ENCODE measurements at places on chromosomes 6 and 20.

GRCh38 chr6:157116426-157116825 is 206.9 kb downstream of the TMEM242 start:
- no peak for DNase-seq

DNA sequence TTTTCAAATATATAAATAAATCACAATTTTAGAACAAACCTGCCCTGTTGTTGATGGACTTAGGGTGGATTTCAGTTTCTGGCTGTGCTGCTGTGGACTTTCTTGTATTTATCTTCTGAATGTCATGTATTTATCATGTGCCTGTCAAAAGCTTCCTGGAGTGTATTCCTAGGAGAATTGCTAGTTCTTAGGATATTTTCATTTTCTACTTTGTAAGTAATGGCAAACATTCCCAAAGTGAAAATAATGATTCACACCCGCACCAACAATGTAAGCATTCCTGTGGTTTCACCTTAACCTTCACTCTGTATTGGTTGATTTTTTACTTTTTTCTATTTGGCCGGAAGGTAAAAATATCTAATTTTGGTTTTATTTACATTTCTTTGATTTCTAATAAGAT is 387.8 kb downstream of the SMOC2 start:
- no peak for DNase-seq

DNA sequence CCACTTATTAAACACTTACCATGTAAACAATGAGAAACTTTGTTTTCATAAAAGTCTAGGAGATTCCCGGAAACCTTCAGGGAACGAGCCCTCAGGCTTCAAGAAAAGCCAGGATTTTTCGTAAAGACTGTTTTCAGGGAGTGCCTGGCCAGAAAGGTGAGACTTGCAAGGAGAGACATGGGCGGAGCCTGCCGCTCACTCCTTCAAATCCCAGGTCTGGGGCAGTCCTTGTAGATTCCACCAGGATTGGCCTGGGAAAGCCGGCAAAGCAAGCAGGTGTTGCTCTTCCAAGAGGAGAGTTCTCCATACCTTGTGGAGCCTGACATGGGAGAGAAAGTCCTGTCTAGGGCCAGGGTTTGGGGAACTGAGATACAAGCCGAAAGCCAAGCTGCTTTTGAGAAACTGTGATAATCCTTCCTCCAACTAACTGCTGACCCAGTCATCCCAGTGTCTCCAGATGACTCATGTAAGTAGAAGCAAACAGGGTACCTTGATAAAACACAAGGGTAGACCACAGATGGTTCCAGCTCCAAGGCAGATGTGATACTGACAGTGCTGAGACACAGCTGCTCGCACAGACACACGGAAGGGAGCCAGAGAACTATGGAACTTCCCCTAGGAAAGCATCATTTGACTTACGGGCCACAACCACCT is 69.4 kb upstream of the NAA20 start:
- no peak for DNase-seq

DNA sequence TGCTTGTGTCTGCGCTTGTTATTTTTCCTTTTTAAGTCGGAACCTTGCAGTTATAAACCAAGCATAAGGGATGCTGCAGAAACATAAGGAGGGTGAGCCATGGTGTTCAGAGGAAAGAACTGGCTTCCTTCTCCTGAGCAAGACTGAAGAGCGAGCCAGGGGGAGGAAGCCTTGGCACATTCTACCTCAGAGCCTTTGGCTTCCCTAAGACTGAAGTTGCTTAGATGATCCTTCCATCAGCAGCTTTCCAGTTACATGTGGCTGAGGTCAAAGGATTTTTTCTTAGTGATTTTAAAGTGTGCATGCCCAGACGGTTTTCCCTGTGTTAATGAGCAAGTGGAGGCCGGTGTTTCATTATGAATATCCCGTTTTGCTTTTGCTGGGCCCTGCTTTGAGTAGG is 363.8 kb downstream of the DOK5 start:
- DNase-seq = no peak

- no peak for DNase-seq
These were observed 737.7 kb downstream of the FRK start for GRCh38 chr6:115323001-115323400.

DNA sequence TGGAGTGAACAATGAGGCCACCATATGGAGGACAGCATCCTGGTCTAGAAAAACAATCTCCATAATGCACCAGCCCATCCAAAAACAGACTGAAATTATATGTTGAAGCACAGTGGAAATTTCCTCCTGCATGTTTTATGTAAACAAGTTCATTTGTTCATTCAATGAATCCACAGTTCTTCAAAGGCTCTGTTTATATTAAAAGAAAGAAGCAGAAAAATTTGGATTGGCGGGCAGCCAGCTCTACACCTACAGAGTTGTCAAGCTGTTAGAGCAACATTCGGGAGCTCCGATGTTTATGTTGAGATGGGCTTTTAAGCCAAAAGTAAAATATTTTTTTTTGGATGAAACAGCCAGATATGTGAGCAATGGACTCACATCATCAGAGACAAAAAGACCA is 395.3 kb upstream of the SULF2 start:
- DNase-seq = no peak

DNA sequence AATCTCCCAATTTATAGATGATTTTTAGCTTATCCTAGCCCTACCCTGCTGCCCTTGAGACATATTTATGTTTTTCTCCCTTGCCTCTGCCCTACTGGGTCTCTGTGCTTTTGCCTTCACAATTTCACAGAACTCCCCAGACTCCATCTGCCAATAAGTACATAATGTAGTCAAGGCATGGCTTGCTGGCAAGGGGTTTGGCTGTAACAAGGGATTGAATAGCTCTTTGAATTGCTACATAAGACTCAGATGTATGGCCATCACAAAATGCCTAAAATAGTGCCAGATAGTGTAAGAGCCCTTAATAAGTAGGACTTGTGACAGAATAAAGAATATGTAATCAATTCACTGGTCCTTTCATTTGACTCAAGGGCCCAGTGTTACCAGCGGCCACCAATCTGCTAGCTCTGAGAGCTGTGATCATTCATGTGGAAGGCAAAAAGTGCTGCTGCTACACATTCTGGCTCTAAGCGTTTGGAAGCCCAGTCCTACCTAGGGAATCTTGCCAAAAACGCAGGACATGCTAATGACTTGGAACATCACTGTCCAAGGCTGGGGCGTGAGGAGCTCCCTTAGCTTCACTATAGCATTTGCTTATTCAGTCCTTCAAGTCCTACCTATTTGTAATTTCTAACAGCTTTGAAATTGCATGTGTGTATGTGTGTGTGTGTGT is 20.5 kb downstream of the CLVS2 start:
- DNase-seq = no peak

- no peak for DNase-seq
These were observed 62.0 kb upstream of the GATA5 start for GRCh38 chr20:62537649-62538292.

- no peak for DNase-seq
These were observed 96.9 kb downstream of the MBOAT1 start for GRCh38 chr6:20115246-20115980.

DNA sequence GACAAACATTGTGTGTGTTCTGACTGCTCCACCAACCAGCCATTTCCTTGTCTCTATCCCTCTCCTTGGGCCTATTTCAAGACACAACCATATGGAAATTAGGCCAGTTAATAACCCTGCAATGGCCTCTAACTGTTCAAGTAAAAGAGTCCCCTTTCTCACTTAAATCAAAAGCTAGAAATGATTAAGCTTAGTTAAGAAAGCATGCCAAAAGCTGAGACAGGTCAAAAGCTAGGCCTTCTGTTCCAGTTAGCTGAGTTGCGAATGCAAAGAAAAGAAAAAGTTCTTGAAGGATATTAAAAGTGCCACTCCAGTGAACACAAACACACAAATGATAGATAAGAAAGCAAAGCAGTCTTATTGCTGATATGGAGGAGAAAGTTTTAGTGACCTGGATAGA is 22.5 kb downstream of the SERINC1 start:
- DNase-seq = no peak

GRCh38 chr6:138522611-138523010 is 23.3 kb upstream of the NHSL1 start:
- no peak for DNase-seq

- DNase-seq = no peak
These were observed 1.3 kb upstream of the ANGPT4 start for GRCh38 chr20:917416-917815.

All from left hindlimb (tissue), 1 donor.